Fibroblast of skin of right biceps (primary cell): ENCODE measurements at places on chromosomes 6 and 20.

DNA sequence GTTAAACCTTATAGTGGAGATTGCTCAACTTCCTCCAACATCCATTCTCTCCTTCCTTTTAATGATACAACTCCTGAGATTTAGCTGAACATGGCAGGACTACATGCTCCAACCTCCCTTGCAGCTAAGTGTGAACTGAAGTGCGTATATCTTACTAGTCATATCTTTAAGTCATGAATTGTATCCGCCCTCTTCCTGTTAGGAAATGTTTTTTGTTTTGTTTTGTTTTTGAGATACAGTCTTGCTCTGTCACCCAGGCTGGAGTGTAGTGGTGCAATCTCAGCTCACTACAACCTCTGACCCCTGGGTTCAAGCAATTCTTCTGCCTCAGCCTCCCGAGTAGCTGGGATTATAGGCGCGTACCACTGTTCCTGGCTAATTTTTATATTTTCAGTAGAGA is 8.8 kb upstream of the OSTM1 start:
- DNase-seq: no peak

DNA sequence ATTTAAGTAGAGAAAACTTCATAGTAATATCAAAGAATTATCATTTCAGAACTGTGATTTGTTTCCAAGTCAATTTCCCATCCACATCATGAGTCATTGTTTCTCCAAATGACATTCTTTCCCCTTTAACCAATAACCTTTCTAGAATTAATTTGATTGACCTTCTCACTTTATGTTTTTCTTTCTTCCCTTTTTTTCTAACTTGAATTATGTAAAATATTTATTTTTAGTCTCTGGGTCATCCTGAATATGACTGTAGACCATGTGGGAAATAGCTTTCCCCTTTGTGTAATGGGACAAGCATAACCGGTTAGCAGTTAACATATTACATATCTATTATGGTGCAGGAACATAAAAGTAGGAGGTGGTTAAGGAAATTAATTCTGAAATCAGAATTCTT is 291.1 kb downstream of the GJA1 start:
- peak; percentile 27 for DNase-seq

DNA sequence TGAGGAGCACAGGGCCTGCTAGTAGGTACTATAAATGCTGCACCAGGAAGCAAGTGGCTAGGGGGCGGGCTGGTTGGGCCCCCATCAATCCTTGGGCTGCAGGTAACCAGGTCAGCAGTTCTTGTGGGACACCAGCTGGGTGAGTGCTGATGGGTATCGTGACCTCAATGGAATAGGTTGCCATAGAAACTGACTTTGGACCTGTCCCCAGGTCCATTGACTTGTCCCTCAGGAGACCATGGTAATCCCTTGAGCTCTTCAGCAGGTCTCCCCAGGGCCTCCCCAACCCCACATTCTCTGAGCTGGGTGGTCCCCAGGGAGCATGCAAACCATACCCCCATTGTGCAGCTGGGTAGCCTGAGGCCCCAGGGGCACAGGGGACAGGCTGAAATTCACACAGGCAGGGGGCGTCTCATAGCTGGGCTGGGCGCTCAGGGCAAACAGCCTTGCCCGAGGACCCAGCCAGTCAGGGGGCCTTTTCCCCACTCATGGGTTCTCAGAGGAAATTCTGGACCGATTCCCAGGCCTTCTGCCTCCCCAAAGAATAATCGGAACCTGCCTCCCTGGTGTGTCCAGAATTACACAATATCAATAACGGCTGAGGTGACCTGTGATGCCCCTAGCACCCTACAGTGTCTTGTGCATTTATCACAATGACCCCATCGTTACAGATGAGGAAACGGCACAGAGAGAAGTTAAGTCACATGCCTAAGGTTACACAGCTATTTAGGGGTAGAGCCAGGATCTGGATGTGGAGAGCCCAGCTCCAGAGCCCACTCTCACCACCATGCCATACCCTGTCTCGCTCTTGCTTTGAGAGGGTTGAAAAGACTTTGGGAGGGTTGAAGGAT is 35.9 kb downstream of the SRC start:
- DNase-seq: no peak

DNA sequence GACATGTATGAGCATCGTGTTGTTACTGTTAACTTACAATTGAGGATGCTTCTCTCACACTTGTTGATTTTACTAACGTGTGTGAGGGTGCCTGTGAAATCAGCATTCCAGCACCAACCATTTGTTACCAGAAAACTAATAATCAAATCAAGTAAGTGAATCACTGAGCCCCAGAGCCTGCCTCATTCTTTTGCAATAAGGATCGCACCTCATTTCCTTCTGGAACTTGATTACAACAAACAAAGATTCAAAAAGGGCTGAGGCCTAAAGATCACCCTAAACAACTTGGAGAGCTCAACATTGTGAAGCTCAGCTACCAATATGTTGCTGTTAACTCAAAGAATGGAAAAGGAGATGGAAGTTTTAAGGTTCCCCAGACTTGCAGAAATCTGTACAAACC is 274.7 kb downstream of the TFAP2A start:
- no peak for DNase-seq

GRCh38 chr6:158018041-158018771 is 36.5 kb downstream of the SYNJ2 start:
- DNase-seq: peak; percentile 59

DNA sequence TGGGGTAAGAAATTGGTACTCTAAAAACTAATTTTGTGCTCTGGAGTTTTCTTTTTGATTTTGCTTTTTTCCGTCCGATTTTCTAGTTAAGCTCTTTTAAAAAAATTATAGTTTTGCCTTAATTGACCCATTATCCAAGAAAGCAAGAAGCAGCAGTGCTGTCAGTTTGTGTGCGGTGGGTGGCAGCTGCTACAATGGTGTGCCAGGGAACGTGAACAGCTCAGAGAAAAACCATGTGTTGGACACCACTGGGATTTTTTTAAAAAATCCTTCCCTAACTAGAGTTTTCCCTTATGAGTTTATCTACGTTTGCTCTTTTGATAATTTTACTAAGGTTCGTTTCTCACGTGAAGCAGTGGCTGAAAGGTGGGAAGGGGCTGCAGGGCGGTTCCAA is 8.0 kb downstream of the MAP3K5 start:
- no peak for DNase-seq

- no peak for DNase-seq
Measured at GRCh38 chr20:57584768-57585461, 24.0 kb downstream of the PCK1 start.
